ENCODE measurements at places on chromosomes 2 and 18.

DNA sequence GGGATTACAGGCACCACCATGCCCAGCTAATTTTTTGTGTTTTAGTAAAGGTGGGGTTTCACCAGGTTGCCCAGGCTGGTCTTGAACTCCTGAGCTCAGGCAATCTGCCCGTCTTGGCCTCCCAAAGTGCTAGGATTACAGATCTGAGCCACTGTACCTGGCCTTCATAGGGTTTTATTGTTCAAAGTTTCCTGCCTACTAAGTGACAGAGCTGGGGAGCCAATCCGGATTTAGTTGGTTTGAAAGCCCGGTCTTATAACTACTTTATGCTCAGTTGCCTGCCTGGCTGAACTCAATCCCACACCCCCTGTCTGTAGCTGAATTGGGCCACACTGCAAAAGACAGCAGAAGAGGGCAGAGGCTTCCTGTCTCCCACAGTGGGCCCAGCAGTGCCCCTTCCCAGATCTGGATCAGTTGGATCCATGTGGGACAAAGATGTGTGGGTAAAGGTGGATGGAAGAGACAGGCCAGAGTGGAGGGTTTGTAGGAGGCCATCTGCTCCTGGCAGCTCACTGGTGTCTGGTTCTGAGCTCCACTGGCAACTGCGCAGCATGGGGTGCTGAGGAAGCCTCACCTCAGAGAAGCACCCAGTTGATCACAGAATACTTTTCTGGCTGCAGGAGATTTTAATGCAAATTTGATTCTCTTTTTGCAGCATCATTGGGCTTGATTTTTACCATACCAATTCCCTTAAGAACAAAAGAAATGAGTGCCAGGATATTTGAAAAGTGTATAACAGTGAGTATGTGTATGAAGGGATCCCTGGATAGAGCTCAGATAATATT lies 144.9 kb downstream of the DDX1 start:
- no peak for DNase-seq

GRCh38 chr2:73176205-73176880 lies 26.0 kb upstream of the NOTO start:
- DNase-seq: no peak

GRCh38 chr2:54480025-54480424 lies 23.9 kb downstream of the SPTBN1 start:
- no peak for DNase-seq

DNA sequence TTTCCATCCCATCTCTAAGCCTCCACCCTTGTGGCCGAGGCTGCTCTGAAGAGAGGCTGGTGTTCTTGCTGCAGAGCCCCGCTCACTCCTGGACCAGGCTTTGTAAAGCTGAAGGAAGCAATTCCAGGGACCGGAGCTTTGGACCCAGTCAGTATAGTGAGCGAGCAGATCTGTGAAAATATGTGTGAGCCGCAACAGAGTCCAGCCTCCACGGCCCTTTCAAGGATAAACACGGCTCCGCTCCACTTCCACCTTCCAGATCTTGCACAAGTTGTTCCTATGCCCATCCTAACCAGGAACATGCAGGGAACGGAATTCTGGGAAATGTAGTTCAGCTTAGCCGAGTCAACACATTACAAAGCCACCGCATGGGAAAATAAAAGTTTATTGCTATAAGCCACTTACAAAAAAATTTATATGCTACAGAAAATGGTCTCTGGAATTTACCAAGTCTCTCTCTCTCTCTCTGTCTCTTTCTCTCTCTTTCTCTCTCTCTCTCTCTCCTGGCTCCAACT lies 151.7 kb upstream of the ZNF521 start:
- no peak for DNase-seq

DNA sequence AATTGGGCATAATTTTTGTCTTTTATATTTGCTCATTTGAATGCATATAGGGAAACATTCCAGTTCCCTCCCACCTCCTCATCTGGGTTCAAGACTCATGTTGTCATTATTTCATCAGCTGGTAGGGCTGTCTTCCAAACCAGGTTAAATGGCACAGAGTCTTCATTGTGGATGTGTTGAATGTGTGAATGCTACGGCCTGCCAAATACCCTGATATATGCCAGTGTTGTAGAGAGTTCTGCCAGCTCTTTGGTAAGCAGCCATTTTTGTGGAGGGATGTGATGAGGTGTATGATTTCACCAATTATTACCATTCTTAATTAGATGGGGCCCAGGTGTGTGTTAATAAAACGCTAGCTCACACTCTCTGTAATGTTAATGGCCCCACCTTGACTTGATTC lies 121.7 kb downstream of the LYPD6B start:
- DNase-seq: no peak

DNA sequence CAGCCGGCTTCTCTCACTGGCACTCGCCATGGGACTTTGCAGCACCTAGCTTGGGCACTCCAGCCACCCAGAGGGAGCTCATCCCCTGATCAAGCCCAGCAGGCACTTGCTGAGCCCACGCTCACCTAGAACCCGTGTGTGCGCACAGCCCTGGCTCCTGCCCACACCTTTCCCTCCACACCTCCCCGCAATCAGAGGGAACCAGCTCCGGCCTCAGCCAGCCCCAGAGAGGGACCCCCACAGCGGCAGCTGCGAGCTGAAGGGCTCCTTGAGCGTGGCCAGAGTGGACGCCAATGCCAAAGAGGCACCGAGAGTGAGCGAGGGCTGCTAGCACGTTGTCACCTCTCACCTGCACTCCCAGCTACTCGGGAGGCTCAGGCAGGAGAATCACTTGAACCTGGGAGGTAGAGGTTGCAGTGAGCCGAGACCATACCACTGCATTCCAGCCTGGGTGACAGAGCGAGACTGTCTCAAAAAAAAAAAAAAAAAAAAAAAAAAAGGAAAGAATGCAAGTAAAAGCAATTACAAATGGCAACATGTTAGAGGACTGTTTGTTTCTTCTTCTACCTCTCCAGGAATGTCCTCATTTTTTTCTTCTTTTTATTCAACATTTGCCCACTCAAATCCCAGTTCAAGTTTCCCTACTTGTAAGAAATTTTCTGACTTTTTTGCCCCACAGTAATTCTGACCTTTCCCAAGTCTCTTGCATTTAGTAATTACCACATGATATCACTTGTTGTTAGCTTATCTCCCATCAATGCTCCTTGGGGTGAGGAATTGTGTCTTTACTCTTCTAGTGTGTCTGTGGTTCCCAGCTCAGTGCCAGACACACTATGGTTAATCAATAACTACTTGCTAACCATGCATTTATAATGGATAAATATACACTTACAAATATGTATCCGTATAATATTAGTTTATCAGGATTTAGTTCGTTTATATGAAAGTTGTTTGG lies 40.6 kb upstream of the ST3GAL5 start:
- no peak for DNase-seq

GRCh38 chr2:240810199-240810598 lies 9.8 kb downstream of the KIF1A start:
- no peak for DNase-seq

DNA sequence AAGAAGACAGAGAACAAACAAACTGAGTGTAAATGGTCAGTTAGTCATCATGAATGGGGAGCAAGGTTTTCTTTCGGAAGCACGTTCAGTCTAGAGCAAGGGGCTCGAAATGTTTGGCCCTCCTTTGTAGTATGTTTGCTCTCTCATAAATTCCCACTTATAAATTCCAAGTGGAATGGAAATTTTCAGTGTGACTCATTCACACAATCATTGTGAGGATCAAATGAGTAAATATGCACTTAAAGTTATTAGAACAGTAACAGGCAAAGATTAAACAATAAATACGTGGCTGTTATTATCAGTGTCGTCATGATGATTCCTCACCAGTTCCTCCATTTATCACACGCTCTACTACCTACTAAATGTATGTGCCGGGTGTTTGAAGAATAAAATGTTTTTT lies 10.5 kb downstream of the CNGA3 start:
- DNase-seq: no peak

DNA sequence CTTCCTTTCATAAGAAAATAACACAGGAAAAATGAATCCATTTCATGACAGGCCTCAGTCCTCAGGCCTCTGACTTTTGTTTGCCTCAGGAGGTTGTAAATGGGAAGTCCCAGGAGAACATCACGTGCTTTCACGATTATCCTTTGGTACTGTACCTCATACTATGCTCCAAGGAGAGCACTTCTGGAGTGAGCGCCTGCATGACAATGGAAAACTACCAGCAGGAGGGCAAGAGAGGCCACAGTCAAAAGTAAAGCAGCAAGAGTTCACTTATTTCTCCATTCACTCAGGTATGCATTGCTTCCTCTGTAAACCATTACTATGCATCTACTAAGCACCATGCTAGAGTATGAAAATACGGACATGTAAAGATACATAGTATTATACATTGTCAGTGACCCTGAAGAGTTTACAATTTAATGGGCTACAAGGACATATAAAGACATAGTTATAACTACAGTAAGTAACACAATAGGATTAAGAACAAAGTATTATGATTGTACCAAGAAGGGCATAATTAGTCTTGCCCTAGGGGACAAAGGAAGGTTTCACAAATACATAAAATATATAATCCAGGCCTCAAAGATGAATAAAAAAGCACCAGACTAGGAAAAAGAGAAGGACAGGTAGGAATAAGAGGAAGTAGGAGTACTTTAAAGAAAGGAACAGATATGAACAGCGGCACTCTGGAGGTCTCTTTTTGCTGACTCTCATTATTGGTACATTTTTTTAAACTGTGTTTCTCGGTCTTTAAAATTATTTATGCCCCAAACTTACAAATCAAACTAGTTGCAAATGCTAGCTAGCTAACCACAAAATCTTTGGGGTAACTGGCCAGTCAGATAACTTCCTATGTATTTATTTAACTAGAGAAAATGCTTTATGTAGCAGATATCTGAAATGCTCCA lies 806.7 kb downstream of the NRXN1 start:
- no peak for DNase-seq

DNA sequence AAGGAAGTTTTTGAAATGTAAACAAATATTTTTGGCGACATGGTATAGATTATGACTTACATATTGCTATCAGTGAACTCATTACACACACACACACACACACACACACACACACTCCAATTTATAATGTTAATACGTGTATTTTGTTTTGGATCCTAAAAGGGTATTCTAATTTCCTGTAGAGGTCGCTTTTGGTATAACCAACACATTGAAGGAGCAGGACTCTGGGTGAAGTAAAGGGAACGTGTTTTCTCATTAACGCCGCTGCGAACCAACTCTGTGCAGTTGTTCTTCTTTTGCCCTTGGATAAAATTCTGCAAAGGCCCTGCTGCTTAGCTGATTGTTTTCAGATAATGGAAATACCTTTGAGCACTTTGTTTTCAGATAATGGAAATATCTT lies 190.4 kb downstream of the PMAIP1 start:
- no peak for DNase-seq

DNA sequence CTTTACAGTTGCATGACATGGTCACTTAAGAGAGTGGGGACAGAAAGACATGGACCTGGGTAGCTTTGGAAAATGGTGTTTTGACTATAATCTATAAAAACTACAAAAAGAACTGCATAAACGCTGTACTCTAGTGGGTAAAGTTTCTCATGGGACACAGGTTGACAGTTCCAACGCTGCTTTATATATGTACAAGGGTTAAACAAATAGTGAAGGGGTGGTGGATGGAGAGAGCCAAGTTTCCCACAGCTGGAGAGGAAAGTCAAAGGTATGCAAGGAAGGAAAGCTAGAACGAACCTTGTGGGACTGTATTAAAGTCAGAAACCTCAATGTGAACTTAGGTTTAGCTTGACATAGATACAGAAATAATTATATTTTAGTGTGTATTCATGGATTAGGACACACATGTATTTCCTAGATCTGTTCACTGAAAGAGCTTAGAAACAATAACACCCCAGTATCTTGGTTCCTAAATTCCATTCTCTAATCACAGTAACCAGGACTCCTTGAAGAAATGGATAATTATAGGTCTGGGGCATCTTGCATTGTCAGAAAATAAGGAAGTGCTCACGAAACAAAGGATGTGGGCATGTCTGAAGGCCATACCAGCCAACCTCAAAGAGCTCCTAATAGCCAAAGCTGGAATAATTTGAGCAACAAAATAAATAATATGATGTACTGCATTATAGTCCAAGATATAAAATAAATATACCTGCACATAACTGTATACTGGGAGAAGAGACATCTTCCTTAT lies 28.8 kb downstream of the TANC1 start:
- DNase-seq: no peak

All from stimulated activated CD4-positive, alpha-beta T cell treated with anti-CD3 and anti-CD28 coated beads, Interleukin-15, amount 100 ng/mL, for 1 hour (primary cell).